ENCODE measurements at places on chromosomes 3 and 15.

GRCh38 chr3:64342940-64343688, 117.8 kb upstream of the PRICKLE2 start:
- DNase-seq = no peak

- no peak for DNase-seq
Measured at GRCh38 chr3:185807445-185808068, 17.3 kb downstream of the IGF2BP2 start.

DNA sequence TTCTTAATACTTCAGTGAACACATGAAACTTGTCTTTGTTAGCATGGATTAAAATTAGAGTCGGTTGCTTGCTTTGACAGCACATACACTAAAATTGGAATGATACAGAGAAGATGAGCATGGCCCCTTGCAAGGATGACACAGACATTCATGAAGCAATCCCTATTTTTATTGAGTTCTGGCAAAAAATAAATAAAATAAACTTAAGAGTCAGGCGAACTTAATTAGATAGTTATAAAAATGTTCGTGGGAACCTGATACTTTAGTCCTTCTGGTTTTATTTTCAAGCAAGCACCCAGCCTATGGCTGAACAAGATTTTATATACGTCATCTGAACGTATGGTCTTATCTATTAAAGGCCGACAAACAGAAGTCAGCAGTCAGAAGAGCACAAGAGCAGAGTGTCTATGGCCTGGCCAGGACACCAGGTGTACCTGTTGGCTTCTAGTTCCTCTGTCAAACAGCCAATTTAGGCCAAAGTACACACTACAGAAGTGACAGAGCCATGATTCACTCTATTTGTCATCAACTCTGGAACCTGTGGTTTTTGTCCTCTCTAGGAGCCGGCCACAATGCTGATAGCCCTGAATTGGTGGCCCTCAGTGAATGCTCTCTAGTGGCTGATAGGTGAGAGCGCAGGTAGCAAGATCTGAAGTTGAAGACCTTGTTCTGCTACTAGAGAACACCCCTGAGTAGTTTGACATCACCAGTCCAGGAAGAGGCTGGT, 64.3 kb downstream of the LEO1 start:
- no peak for DNase-seq

- DNase-seq = no peak
Measured at GRCh38 chr3:126961791-126962461, 21.0 kb upstream of the PLXNA1 start.

DNA sequence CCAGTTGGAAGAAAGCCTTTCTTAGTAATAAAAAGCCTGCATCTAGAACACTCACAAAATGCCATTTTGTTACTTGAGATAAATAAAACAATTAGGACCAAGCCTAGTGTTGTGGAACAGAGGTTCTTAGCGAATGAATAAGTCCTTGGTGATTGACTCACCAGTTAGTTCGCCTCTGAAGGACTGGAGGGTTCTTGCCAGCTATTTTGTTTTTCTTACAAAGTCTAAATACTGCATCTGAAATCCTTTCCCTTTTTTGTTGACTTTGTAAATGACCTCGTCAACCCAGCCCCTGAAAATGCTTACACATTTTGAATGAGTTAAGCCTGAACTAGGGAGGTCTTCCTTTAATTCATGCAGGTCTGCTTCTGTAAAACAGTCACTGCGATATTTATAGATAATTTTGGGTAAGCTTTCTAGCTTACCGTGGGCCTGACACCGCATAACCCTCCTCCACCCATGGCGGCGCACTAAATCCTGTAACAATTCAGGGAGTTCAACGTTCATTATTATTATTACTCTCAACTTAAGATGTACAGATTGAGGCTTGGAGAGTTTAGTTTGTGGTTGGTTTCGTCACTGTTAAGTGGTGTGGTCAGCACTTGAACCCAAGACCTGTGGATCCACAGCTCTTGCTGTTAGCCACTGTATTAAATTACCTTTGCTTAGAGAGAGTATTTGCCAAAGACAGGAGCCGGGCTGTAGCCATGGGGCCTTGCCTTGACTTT, 45.0 kb upstream of the SACM1L start:
- DNase-seq = no peak

DNA sequence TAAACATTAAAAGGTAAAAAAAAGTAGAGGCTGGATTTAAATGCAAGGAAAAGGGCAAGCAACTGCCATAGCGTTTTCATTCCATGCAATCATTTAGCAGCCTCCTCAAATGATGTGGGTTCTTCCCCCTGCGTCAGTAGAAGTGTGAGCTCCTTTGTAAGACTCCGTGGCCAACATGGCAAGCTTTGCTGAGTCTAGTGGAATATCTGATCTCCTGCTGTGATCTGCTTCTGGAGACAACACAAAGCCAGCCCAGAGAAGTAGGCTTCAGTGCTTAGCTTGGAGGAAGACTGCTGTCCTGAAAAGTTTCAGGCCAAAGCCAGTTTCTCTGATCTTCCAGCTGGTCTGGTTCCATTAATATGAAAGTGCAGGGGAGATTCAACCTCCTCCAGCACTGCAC, 70.4 kb downstream of the ARPP21 start:
- no peak for DNase-seq

- DNase-seq = peak; percentile 41
Measured at GRCh38 chr15:56244038-56244810, 545 bp upstream of the RFX7 start.

DNA sequence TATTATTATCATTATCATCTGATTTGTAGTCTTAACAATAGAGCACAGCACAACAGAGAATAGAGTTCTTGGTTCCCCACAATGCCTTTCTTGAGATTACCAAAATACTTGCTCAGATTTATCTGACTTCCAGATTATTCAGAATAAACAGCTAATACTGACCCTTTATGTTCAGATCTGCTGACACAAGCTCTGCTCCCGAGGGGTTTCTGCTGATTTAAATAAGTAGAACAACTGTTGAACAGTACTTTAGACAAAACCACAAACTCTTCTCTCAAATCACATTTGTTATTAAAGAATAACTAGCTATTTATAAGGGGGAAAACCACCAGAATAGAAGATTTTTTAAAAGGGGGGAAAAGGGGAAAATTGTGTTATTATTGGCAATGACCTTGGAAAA, 380.2 kb upstream of the ATP11B start:
- DNase-seq = no peak

GRCh38 chr3:197828-198491, 1.4 kb downstream of the CHL1 start:
- DNase-seq = peak; percentile 62

DNA sequence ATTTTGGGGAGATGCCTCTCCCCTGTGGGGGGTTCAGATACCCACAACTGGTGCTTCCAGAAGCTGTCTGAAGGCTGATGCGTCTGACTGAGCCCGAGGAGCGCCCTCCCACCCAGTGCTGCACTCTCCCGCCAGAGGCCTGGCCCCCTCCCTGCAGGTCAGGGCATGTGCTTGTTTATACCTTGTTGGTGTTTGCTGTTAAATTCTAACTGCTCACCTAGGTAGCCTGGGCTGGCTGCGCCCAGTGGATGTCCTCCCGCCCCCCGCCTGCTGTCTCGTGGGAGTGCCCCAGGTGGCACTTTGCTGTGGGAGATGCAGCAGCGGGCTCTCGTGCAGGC, 12.9 kb downstream of the KLF13 start:
- no peak for DNase-seq

DNA sequence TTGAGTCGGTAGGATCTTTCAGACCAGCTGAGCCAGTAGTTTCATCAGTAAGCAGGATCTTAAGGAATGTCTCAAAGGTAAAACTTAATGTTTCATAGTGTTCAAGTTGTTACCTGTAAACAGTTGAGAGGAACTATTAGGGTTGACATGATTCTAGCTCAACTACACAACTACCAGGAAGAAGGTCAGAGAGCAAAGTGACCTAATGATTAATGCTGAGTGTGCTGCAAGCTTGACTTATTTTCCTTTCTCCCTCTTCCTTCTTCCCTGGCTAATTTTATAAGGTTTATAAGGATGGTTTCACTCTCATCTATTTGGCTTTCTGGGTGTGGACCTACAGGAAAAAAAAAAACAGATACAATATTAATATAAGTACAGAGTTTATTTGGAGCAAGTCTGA, 30.2 kb upstream of the LHFPL4 start:
- no peak for DNase-seq

DNA sequence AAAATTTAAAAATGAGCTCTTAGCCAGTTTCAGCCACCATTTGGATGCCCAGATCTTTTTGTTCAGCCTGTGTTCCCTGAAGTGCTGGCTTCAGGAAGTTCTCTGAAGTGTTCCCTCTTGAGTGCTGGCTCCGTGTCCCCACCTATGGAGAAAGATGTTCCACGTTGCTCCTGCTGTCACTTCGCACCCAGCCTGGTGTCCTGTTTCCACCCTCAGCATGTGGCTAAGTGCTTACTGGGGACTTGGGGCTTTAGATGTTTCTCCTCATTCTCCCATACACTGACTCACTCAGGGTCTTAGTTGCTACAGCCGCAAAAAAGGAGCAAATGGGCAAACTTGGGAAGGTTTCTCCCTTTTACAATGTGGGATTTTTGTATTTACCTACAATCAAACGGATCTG, 16.6 kb downstream of the CHCHD6 start:
- DNase-seq = no peak

DNA sequence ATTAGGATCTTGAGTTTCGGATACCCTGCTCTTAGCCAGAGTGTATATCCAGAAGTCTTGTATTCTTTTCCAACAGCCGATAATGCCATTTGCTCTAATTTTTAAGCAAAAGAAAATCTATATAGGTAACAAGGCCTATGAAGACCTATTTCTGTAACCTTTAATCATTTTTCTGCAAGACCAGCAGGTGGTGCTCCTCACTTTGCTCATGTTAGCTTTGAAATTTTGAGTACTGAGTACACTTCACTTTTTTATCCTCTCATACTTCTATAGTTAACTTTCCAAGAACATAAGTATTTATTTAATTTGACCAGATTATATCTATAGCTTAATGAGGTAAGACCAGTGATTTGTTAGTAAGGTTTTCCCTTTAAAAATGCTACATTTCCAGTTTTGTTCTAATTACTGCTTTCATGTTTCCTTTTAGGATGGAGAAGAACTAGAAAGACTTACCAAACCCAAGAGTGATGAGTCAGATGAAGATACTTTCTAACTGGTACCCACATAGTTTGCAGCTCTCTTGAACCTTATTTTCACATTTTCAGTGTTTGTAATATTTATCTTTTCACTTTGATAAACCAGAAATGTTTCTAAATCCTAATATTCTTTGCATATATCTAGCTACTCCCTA, 20.5 kb downstream of the SLC35A5 start:
- DNase-seq = peak; percentile 27

GRCh38 chr3:195111319-195111705, 159.6 kb downstream of the XXYLT1 start:
- DNase-seq = no peak

DNA sequence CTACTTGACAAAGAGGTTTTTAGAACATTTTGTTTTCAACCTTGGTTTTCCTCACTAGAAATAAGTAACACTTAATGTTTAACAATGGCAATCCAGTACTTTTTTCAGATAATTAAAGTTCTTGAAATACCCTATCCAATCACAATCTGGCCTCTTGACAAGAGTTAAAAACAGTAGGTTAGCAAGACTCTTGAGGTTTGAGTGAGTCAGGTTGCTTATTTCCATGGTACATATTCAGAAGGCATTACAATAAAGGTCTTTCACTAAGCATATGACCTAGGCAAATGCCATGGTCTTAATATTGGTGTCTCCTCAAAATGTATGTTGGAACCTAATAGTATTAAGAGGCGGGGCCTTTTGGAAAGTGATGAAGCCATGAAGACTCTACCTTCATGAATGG, 5.6 kb downstream of the SUCNR1 start:
- no peak for DNase-seq

Data from nephron progenitor cell (in vitro differentiated cells).